Neural crest cell (in vitro differentiated cells): ENCODE measurements at places on chromosomes 13 and 19. TPM values are rescaled to one million over a fixed set of nuclear protein-coding genes. Genes with fewer than 3 reads are reported as not detected.

DNA sequence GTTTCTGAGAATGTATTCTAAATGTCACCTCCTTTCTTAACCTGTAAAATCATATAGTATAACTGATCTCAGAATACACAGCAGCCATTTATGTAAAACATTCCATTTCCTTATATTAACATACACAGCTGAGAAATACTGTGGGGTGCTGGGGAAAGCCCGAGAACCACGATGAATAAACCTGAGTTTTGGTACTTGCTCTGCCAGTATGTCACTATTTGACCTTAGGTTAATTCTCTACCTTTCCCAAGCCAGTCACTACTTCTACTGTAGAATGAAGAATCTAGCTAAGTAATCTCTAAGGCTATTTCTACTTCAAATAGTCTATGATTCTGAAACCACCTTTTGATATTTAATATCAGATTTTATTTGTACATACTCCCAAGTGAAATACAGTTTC, 173.7 kb downstream of the TBC1D4 start:
- no peak for DNase-seq

- DNase-seq = peak; percentile 71
Observed at GRCh38 chr19:6739390-6739882, at the start of gene TRIP10. Gene TRIP10 (plus strand): TSS chr19:6739680. CDS start chr19:6739762, 82 bp downstream.

DNA sequence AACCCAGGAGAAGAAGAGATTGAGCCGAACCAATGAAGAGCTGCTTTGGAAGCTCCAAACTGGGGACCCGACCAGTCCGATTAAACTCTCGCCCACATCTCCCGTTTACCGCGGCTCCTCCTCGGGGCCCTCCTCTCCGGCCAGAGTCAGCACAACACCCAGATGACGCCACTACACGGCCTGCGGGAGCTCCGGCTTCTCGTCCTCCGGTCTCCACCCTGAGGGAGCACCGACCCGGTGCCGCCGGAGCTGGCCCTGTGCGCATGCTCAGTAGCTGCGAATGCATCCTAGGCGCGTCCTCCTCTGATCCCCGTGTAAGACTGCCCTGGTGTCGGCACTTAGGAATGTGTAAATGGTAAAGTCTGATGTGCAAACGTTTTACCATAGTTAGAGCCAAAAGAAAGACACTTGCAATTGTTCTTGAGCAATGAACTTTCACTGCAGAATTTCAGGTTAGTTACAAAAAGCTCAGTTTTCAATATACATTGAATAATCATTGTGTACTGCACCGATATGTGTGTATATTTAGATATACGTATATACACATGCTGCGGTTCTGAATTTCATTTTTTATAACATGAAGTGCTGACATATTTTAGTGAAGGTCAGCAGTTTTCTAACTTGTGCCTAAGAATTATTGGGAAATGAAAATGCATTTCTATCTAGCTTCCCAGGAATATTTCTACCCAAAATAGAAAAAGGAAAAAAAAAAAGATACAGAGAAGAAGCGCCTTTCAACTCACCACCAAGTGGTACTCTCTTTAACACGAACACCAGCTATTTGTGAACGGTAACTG, 92.2 kb downstream of the SLC7A1 start:
- DNase-seq = peak; percentile 31

- no peak for DNase-seq
Observed at GRCh38 chr13:46621792-46622629, 69.0 kb downstream of the LRCH1 start.

- DNase-seq = no peak
Observed at GRCh38 chr13:26442541-26442940, 114.9 kb upstream of the WASF3 start.

GRCh38 chr13:67554746-67555452, 324.8 kb upstream of the PCDH9 start:
- no peak for DNase-seq

DNA sequence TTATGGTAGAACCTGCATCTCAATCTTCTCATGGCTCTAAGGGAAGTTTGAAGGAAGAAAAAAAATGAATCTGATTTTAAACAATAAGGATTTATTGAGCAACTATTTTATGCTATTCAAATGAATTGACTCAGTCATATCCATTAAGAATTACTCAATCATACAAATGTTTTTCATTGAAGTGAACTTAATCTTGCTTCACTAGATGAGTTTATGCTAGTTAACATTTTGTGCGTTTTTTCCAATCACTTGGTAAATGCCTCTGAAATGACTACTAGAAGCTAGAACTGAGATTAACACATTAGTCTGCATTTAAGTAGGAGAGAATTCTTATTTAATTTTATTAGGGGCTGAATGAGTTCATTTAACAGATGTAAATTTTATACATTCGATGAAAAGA, 25.2 kb downstream of the RXFP2 start:
- DNase-seq = no peak

GRCh38 chr19:5338656-5339197, 1.9 kb downstream of the PTPRS start:
- DNase-seq = peak; percentile 46

The IZUMO4 gene
- 5.5 and 5.6 TPM in 2 replicates for total RNA-seq

The SKA3 gene
- 35.0 and 36.0 TPM in 2 replicates for total RNA-seq

The NOVA2 gene
- 25.5 and 25.6 TPM in 2 replicates for total RNA-seq

The ERICH6B gene
- not detected in 2 replicates for total RNA-seq

The SULT2A1 gene
- total RNA-seq = not detected in 2 replicates
